Thymus (tissue), 14 donors: ENCODE measurements at places on chromosomes 2 and 18. TPM values are rescaled to one million over a fixed set of nuclear protein-coding genes. Genes with fewer than 3 reads are reported as not detected.

SLC38A11 gene
- total RNA-seq = 0.05 TPM

CCDC150 gene
- total RNA-seq = 8.6 TPM

SIX2 gene
- total RNA-seq = 0.90 TPM

CCDC68 gene
- total RNA-seq = 0.52 TPM

NPHP1 gene
- total RNA-seq = 1.7 TPM
